ENCODE measurements at places on chromosomes 2 and 18.

DNA sequence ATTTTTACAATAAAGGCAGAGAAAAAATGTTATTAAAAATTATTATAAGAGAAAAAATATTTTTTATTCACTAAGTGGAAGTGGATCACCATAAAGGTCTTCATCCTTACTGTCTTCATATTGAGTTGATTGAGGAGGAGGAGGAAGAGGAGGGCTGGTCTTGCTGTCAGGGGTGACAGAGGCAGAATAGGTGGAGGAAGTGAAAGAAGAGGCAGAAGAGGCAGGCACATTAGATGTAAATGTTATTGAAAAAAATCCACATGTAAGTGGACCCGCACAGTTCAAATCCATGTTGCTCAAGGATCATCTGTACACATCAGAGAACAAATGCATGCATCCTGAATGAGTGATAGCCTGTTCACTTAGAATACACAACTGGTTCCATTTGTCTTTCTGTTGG is 6.4 kb upstream of the SPATS2L start:
- DNase-seq, result no peak

DNA sequence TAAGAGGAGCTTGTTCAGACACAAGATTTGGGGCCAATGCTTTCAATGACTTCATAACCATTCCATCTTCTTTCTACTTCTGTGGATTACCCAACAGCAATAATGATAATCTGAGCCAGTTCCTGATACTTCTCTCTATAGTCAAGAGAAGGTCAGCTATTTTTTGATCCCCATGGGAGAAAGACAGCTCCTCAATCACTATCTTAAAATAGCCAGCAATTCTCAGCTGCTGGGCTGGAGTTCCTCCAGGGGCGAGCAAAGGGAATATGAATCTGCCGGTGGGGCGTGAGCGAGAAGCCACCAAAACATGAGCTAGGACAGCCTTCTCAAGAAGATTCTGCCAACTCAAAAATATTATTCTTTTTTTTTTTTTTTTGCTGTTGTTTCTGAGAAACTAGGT is at the start of gene TMEM182:
Gene TMEM182, plus strand, starts transcription at position 269 of the 400 bp plus-strand sequence. CDS start 187 bp downstream, outside the sequence.
- no peak for DNase-seq

DNA sequence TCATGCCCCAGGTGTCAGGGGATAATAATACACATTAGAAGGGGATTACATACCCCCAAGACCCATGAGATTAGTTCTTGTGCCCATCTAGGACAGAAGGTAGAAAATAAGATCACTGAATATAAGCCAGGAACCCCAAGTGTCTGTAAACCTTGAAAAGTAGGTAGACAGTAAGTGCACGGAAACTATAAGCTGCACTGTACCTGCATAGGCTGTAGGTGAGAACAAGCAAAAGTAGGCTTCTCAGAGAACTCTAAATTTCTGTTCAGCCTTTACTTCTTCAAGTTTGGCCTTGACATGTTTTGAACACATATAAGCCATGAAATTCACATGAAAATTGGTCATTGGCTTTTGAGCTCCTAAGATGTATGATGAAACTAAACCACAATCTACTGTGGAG is 113.0 kb upstream of the FSIP2 start:
- DNase-seq, result no peak

GRCh38 chr2:167198009-167198408 is 309.7 kb downstream of the XIRP2 start:
- no peak for DNase-seq

DNA sequence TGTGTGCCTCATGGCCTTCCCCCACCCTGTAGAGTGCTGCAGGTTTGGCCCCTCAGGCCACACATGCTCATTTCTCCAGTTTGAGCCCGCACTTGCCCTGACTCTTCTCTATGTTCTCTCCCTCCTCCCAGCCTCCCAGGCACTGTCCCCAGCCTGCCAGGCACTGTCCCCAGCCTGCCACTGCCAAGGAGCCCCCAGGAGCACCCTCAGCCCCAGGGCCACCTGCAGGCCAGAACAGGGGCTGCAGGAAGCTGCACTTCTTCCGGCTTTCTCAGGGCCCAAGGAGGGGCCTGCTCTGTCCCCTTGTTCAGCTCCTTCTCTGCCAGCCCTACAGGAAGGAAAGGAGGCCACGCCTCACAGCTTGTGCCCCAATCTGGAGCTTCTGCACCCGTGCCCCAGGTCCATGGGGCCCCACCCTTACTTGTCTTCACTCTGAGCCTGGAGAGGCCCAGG is 31.6 kb downstream of the CYP26B1 start:
- no peak for DNase-seq

DNA sequence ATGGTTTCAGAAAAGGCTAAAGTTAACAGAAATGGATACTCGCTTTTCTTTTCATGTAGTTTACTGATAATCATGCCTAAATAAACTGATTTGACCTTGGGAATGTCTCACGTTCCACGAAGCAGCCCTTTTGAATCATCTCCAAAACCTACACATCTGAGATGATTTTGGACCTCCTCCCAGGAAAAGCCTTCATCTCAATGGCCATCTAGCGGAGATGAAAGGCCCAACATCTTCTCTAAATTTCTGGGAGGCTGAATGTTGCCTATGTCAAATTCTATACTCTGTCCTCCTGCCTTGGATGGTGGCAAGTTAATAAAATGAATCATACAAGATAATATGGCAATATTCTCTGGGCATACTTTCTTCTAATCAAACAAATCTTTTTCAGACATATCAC is 448.5 kb downstream of the ZEB2 start:
- DNase-seq, result no peak

DNA sequence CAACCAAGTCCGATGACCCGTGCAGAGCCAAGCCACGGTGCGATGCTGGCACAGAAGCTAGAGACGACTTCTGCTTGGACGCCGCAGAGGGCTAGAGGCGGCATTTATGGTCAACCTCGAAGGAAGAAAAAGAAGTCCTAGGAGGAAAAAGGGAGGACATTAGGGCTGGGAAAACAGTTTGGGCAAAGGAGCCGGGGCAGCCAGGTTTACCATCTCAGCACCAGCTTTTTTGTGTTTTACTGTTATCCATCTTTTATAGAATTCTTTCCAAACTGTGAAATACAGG is 643 bp upstream of the DTNB start:
- DNase-seq, result no peak

- DNase-seq, result no peak
These were observed at the start of gene RAPGEF4 for GRCh38 chr2:172735582-172736423. Gene RAPGEF4, plus strand, starts transcription at chr2:172735845. Its CDS starts 139 bp downstream, at chr2:172735984.

DNA sequence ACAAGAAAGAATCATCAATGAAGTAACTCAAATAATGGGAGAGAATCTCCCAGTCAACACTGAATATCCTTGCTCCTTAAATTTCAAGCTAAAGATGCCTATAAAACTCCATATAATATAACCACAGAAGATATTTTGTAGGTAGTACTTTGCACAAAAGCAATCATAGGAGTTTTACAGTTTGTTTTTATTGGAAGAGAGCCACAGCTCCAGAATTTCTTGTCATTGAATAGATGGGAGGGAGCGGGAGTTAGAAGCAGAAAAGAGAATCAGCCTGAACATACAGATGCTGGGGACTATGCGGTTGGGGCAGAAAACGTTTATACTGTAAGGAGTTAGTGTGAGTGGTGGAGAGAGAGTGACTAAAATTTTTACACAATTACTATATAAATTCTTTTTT is 18.3 kb upstream of the SMAD4 start:
- no peak for DNase-seq

- no peak for DNase-seq
These were observed 24.0 kb upstream of the PAIP2B start for GRCh38 chr2:71250935-71251334.

- no peak for DNase-seq
These were observed at the start of gene SIX3 for GRCh38 chr2:44941551-44942234. Gene SIX3, plus strand, starts transcription at chr2:44941702. Its CDS starts 403 bp downstream, at chr2:44942105.

- DNase-seq, result peak; percentile 39
These were observed 66.6 kb downstream of the ACKR3 start for GRCh38 chr2:236636261-236636660.

DNA sequence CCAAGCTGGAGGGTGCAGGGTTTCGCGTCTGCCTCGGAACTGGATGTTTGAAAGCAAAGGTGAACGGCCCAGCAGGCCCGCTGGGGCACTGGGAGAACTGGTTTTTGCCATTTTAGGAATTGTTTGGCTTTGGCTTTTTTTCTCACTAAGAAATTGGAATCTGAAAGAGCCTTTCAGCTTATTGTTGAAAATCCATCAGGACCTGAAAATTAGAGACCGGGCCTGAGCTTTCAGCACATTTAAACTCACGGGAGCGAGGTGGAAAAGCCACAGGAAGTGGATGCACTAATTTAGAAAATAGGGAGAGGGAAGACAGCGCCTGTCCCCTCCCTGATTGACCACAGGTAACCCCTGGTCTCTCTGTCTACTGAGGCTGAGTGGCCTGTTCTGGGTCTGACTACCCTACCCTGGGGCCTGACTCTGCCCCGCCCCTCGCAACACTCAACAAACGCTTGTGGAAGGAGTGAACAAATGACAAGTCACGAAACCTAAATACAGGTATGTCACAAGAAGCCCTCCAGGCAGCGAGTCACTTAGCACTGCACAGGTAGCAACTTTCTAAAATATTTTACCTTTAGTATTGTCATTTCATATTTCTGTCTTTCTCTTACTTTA is 100.3 kb upstream of the MBOAT2 start:
- DNase-seq, result no peak

DNA sequence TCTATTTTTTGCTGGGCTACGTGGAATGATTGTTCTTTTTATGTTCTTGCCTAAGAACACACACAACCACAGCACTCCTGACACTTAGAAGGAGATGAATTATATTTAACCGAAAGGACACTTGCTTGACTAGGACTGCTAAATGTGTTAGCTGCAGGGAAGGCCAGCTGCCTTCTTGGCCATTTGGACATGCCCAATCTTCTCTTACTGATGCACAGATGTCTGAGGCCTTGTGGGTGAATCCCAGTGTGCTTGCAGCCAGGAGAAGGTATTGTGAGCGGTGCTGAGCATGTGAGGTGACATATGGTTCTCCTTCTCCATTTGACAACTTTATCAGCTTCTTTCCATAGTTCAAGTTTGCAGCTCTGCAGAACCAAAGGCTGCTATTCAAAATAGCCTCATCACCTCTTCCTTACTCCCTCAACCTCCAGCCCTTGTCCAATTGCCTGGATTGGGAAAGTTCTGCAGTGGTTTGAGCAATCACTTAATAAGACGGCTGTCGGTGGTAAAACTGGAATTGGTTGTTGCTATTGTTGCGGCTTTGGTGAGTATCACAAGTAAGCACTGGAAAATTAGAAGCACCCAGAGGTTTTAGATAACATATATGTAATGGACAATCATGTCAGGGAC is 1113.3 kb downstream of the TSN start:
- DNase-seq, result no peak

- DNase-seq, result peak; percentile 74
These were observed 82.2 kb downstream of the CHRNA1 start for GRCh38 chr2:174682007-174682577.

DNA sequence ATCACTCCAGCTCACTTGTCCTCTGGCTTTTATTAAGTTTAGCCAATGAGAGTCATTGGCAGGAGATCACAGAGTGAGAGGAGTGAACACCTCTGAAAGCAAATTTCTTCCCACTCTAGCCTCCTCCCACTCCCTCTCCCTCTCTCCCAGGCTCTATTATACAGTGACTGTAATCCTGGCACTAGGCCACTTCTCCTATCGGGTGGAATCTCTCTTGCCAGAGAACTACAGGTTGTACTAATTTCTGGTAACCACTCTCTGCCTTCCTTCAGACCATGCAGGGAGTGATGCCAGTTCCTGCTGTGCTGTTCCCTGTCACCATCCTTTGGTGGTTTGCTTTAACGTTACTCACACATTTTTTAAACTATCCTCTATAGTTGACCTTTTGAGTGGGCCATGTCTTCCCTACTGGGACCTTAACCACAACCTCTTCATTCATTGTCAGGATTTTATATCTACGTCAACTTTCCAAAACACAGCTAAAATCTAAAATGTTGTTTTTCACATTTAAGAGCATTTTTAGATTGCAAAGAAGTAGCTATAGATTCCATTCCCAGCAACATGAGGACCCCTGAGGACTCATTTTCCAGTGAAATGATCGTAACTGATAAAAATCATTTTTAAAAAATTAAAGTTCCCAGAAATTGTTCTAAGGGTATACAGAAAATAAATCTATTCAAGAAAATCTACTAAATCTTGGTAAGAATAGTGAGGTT is 217.1 kb downstream of the MREG start:
- no peak for DNase-seq

- no peak for DNase-seq
These were observed 178.1 kb downstream of the RAB3GAP1 start for GRCh38 chr2:135230150-135230549.

GRCh38 chr2:173358616-173359015 is 3.9 kb downstream of the CDCA7 start:
- no peak for DNase-seq

GRCh38 chr18:79428287-79428686 is 32.6 kb downstream of the NFATC1 start:
- DNase-seq, result no peak

DNA sequence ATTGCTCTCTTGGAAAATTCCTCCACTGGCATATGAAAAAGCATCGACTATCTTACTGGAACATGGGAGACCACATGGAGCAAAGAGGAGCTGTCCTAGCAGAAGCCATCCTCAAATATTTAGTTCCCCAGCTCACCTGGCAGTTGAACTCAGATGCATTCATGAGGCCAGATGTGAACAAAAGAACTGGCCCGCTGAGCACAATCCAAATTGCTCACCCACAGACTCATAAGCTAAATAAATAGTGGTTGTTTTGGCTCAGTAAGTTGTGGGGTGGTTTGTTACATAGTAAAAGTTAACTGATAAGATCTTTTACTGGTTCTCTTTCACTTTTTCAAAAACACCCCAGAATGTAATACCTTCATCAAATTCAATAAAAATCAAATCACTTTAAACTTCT is 108.6 kb upstream of the CWC22 start:
- DNase-seq, result no peak

GRCh38 chr2:73913414-73914054 is 13.1 kb upstream of the DGUOK start:
- no peak for DNase-seq

- no peak for DNase-seq
These were observed 4.1 kb downstream of the RRM2 start for GRCh38 chr2:10126632-10127026.

DNA sequence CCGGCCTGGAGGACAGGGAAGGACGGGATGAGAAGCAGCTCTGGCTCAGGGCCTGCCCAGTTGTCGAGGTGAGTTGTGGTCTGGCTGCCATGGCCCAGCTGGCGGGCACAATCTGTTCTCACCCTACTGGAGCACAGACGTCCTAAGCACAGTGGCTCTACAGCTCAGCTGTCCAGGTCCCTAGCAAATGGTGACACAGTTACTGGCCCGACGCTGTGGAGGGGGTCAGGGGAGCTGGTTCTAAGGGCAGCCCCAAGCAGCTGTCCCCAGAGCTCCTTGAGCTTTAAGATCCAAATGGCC is 32.9 kb downstream of the KCNK3 start:
- no peak for DNase-seq
